Activated CD4-positive, alpha-beta T cell treated with anti-CD3 and anti-CD28 coated beads for 36 hours (primary cell): ENCODE measurements at places on chromosomes 11 and 22. TPM values are rescaled to one million over a fixed set of nuclear protein-coding genes. Genes with fewer than 3 reads are reported as not detected.
A peak's percentile ranks its signal among the peaks of the same experiment; 100 is the strongest.

- peaks cover 29% of the 10 kb centered on the region for H3K27me3 ChIP-seq
- no peak overlapping the region for H3K27ac ChIP-seq
- DNase-seq, result no peak
- no peaks in the 10 kb centered on the region for H3K36me3 ChIP-seq
- H3K4me3 ChIP-seq, result no peak overlapping the region
Measured at GRCh38 chr11:127965939-127966668, 621.3 kb downstream of the ETS1 start.

MYOD1 gene
- total RNA-seq, result not detected

APOA4 gene
- not detected for total RNA-seq

ARHGAP20 gene
- total RNA-seq, result 0.46 TPM

GPHA2 gene
- total RNA-seq, result not detected

GRCh38 chr11:61916737-61917333 is 531 bp downstream of the RAB3IL1 start:
- no peak for DNase-seq
- peaks cover 4% of the 10 kb centered on the region for H3K4me1 ChIP-seq

PTPRCAP gene
- total RNA-seq, result 83.4 TPM

- H3K27ac ChIP-seq, result peak overlapping the region; percentile 80
- H3K36me3 ChIP-seq, result peaks cover 4% of the 10 kb centered on the region
- peak overlapping the region; percentile 79 for H3K4me3 ChIP-seq
- peaks cover 25% of the 10 kb centered on the region for H3K4me1 ChIP-seq
Measured at GRCh38 chr22:46250783-46251125, 661 bp upstream of the CDPF1 start.

DNA sequence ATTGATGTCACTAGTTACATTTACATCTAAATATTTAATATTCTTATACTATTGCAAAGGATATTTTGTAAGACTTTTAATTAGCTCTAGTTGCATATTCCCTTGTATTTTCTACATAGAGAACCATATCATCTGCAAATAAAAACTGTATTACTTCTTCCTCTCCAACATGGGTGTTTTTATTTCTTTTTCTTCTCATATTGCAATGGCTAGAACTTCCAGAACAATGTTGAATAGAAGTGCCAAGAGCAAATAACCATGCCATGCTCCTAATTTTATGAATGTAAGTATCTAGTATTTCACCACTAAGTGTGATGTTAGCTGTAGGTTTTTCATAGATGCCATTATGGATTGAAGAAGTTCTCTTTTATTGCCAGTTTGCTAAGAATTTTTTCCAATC is 321.8 kb upstream of the NCAM1 start:
- DNase-seq, result no peak
- no peaks in the 10 kb centered on the region for H3K36me3 ChIP-seq
- no peak overlapping the region for H3K27ac ChIP-seq
- no peaks in the 10 kb centered on the region for H3K4me1 ChIP-seq

SNX32 gene
- total RNA-seq, result 3.0 TPM

DNA sequence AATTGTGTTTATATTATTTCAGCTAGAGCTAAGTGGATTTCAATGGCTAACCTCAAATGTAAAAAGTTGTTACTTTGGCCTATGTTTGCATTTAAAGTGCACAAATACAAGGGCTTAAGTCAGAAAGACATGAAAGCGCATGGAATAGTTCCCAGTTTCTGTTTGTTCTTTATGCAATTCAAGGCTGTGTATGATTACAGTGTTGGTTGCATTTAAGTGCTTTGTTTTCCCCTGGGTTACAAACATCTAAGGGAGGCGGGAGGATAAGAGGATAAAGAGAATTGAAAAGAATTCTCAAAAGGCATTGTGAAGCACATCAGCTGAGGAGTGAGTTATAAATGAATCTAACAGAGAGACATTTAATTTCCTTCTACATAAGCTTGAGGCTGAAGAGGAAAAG is 453.4 kb downstream of the NTM start:
- no peak overlapping the region for H3K27ac ChIP-seq
- no peak for DNase-seq
- no peaks in the 10 kb centered on the region for H3K36me3 ChIP-seq
- H3K4me1 ChIP-seq, result no peaks in the 10 kb centered on the region
- H3K4me3 ChIP-seq, result no peak overlapping the region

GRCh38 chr11:112564228-112564955 is 303.7 kb upstream of the PLET1 start:
- DNase-seq, result no peak
- H3K4me1 ChIP-seq, result no peaks in the 10 kb centered on the region
- H3K27me3 ChIP-seq, result no peaks in the 10 kb centered on the region
- no peak overlapping the region for H3K4me3 ChIP-seq
- H3K27ac ChIP-seq, result no peak overlapping the region

WNT7B gene
- not detected for total RNA-seq

GRCh38 chr22:31818481-31819392 is 64.9 kb downstream of the DEPDC5 start:
- H3K27ac ChIP-seq, result peak overlapping the region; percentile 33
- no peaks in the 10 kb centered on the region for H3K27me3 ChIP-seq
- no peak overlapping the region for H3K4me3 ChIP-seq
- DNase-seq, result peak; percentile 59
- H3K36me3 ChIP-seq, result peaks cover 77% of the 10 kb centered on the region
- H3K4me1 ChIP-seq, result peaks cover 13% of the 10 kb centered on the region

DNAJB7 gene
- total RNA-seq, result not detected

OR52E2 gene
- not detected for total RNA-seq

- DNase-seq, result no peak
- H3K27ac ChIP-seq, result peak overlapping the region; percentile 63
- H3K27me3 ChIP-seq, result no peaks in the 10 kb centered on the region
- peak overlapping the region; percentile 16 for H3K4me3 ChIP-seq
Measured at GRCh38 chr22:49869845-49870712, 16.4 kb downstream of the ZBED4 start.

- DNase-seq, result no peak
- H3K4me3 ChIP-seq, result no peak overlapping the region
- H3K36me3 ChIP-seq, result no peaks in the 10 kb centered on the region
- H3K27me3 ChIP-seq, result peaks cover 14% of the 10 kb centered on the region
- no peak overlapping the region for H3K27ac ChIP-seq
Measured at GRCh38 chr22:35046744-35047462, 19.1 kb upstream of the ISX start.

DNA sequence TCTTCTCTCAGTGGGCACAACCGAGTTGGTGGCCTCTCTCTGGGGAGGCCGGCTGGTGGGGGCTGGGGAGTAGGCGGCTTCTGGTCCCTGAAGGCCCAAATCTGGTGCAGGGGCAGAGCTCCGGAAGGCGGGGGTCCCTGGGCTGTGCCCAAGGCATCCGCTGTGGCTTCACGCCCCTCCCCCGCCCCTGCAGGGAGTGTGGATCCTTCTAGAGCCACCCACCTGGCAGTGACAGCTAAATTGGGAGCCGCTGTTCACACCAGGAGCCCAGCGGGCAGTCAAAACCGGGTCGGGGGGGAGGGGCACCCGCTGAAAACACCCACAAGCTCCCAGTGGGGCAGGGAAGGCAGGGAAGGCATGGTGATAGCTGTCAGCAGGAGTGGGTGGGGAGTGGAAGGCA is 4.6 kb upstream of the RTN4R start:
- DNase-seq, result no peak
- H3K4me1 ChIP-seq, result no peaks in the 10 kb centered on the region
- no peak overlapping the region for H3K27ac ChIP-seq
- H3K4me3 ChIP-seq, result no peak overlapping the region
- H3K27me3 ChIP-seq, result peaks cover 2% of the 10 kb centered on the region

- H3K4me3 ChIP-seq, result no peak overlapping the region
- peaks cover 7% of the 10 kb centered on the region for H3K27me3 ChIP-seq
- H3K4me1 ChIP-seq, result no peaks in the 10 kb centered on the region
- DNase-seq, result no peak
- no peaks in the 10 kb centered on the region for H3K36me3 ChIP-seq
- no peak overlapping the region for H3K27ac ChIP-seq
Measured at GRCh38 chr11:67689178-67689577, 14.8 kb upstream of the ALDH3B2 start.
